Uterine smooth muscle cell (primary cell): ENCODE measurements at places on chromosomes 16 and 17. TPM values are rescaled to one million over a fixed set of nuclear protein-coding genes. Genes with fewer than 3 reads are reported as not detected.

The LCMT1 gene
- total RNA-seq = 39.8 and 42.2 TPM in 2 replicates

The MTHFSD gene
- 17.3 and 19.1 TPM in 2 replicates for total RNA-seq

The JPT2 gene
- 28.0 and 49.4 TPM in 2 replicates for total RNA-seq

The KRTAP3-1 gene
- total RNA-seq = not detected in 2 replicates

The PPP1R1B gene
- total RNA-seq = not detected in 2 replicates
